GM12878 (cell line): ENCODE measurements at places on chromosomes 11 and 22. TPM values are rescaled to one million over a fixed set of nuclear protein-coding genes. Genes with fewer than 3 reads are reported as not detected.

Gene SLC22A6
- total RNA-seq, result not detected in 2 replicates

Gene KIRREL3
- total RNA-seq, result not detected in 2 replicates

Gene APOL6
- 16.2 and 16.9 TPM in 2 replicates for total RNA-seq

Gene VSTM5
- total RNA-seq, result not detected in 2 replicates

Gene GSTT2B
- total RNA-seq, result 0.21 TPM in 1 of 2 replicates, not detected in the other

Gene ZNF202
- total RNA-seq, result 11.8 and 12.0 TPM in 2 replicates

Gene BBS1
- total RNA-seq, result 9.9 and 13.1 TPM in 2 replicates
